Naive B cell (primary cell): ENCODE measurements at places on chromosomes 2 and 18. TPM values are rescaled to one million over a fixed set of nuclear protein-coding genes. Genes with fewer than 3 reads are reported as not detected.

The RESP18 gene
- not detected for polyA plus RNA-seq

The AFF3 gene
- 83.9 TPM for polyA plus RNA-seq

The SGPP2 gene
- polyA plus RNA-seq = not detected

The TCF7L1 gene
- not detected for polyA plus RNA-seq
